ENCODE measurements at places on chromosomes 4 and X. TPM values are rescaled to one million over a fixed set of nuclear protein-coding genes. Genes with fewer than 3 reads are reported as not detected.

The IRF2 gene
- polyA plus RNA-seq: 28.9 TPM

DNA sequence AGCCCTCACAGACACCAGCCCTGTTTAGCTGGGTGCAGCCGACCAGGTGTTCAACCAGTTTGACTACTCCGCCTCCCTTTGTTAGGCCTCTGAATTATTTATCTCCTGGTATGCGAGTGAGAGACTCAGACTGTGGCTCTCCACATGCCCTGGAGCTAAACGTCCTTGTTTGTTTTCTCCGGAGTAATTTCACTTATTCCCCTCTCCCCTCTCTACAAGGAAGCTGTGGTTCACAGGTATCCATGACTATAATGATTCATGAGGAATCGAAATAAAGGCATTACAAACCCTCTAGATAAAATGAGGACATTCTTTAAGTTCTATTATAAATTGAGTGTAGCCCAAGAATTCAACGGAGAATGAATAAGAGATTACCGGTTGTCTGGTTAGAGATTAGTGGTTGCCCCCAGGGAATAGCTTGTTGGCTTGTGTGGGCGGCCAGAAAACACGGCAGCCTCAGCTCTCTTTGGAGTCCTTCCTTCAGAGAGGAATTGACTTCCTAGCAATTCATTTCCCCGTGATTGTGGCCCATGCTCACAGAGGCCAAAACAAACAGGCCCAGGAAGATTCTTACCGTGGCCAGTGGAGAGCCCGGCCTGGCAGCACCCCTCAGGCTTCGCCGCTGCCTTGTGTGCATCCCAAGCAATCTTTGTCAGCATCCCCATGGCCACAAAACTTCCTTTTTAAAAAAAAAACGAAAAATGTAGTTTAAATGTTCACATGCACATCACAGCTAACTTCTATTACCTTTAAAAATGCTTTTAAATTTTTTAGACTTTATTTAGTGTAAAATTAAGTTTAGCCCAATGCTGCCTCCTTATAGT is 60.2 kb upstream of the CBR4 start:
- no peak for DNase-seq

DNA sequence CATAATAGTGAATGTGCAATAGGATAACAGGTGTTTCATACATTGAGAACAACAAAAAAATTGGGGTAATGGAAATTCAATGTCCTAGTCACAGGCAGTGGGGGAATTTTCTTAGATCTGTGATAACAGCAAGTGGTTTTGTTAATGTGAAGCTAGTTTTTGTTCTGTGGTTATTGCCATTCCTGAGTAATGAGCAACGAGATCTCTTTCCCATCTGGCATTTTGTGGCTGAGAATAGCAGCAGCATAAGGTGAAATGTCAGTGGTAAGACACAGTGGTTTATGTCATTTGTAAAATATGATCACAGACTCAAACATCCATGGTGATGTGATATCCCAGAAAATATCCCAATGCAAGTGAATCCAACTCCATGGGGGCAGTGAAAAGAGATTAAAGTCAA is 497.5 kb downstream of the KCNIP4 start:
- no peak for DNase-seq

The TGIF2LX gene
- polyA plus RNA-seq: not detected

DNA sequence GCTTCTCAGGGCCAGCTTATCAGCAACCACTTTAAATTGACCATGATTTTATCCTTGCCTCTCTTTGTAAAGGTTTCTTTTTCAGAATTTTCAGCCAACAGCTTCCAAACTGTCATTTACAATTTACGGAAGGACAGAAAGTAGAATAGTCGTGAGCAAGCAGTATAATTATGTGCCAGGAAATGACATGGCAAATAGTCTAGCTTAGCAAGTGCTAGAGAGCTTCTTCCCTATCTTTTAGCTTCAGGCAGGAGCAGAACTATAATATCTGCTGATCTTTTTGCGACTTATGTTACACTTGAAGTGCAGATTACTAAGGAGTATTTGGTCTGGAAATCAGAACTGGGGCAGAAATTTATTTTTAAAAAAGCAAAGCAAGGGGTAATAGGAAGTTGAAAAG is 123.0 kb upstream of the AP1S2 start:
- no peak for DNase-seq

DNA sequence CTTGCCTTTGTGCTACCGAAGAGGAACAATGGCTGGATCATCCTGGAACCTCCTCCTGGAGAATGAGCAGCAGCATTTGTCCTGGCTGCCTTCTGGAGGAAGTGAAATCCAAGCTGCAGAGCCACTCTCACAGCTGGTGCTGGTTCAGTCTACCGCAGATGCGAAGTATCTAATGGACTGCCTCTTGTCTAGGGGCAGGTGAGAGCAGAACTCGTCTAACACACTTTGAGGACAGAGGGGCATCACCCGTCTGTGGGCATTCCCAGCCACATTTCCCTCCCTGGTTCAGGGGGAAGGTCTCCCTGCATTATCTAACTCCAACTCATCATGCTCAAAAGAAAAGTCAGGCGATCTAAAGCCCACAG is 338.2 kb upstream of the GATB start:
- no peak for DNase-seq

- DNase-seq: no peak
Observed at GRCh38 chrX:9401051-9401450, 63.8 kb upstream of the TBL1X start.

The PABPC1L2A gene
- polyA plus RNA-seq: not detected

DNA sequence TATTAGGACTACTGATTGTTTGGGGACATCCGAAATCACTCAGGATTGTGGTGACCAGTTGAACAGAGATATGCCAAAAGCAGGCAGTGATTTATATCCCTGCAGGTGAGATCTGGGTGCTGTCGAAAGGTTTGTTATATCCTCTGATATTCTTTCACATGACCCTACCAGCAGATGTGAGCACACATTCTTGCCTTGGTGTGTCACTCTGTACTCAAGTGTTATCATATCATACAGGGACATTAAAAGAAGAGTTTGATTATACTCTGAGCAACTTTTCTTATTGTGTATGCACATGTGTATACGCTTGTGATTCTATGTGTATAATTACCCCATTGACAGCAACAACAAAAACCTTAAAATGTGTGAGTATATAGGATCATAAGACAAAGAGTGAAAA is 381.2 kb upstream of the IGFBP7 start:
- no peak for DNase-seq

- DNase-seq: no peak
Observed at GRCh38 chr4:560731-561291, 15.3 kb downstream of the TMEM271 start.

The RRH gene
- 0.03 TPM for polyA plus RNA-seq

DNA sequence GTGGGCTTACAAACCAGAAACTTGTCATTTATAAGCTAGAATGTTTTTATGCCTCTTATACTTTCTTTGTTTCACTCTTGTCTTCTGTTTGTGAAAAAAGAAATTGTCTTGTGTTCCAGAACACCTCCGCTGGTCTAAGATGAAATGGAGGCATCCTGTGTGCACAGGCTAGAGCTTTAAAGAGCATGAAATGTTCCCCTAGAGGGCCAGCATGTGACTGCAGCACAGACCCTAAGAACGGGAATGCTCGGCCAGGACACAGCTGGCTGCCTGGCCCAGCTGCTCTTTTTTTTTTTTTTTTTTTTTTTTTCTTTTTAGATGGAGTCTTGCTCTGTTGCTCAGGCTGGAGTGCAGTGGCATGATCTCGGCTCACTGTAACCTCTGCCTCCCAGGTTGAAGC is 33.6 kb downstream of the SETD7 start:
- no peak for DNase-seq

GRCh38 chrX:17521871-17522693 is 147.1 kb downstream of the NHS start:
- DNase-seq: no peak

DNA sequence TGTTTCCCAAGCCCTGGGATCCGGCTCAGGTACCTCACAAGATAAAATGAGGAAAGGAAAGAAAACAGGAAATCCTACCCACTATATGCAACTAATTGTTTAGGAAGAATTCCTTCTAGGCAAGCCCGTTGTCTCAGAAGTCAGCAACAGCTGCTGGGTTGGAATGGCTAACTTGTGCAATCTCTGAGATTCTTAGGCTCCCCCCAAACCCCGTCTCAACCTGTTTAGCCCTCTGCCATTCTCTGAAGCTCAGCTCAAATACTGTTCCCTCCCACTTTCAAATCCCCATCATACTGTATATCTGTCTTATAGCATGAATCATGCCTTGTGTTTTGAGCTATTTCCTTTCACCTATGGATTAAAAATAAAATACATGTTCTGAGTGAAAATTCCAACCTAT is 28.9 kb downstream of the STARD8 start:
- DNase-seq: no peak

- DNase-seq: no peak
Observed at GRCh38 chr4:142581881-142582280, 264.2 kb downstream of the INPP4B start.

DNA sequence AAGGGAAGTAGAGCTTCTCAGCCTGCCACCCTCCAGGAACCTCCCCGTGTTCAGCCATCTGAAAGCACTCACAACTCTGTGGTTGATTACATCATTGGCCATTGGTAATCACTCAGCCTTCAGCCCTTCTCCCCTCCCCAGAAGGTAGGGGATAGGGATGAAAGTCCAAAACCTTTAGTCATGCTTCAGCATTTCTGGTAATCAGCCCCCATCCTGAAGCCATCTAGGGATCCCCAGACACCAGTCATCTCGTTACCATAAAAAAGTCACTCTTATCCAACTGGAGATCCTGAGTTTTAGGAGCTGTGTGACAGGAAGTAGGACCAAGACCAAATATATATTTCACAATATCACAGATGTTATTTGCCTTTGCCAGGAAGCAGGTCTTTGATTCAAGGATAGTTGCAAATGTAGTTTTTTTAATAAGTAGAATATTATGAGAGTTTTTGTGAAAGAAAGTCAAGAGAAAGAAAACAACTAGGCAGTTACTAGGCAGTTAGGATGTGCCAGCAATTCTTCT is 364.6 kb upstream of the NOCT start:
- no peak for DNase-seq

DNA sequence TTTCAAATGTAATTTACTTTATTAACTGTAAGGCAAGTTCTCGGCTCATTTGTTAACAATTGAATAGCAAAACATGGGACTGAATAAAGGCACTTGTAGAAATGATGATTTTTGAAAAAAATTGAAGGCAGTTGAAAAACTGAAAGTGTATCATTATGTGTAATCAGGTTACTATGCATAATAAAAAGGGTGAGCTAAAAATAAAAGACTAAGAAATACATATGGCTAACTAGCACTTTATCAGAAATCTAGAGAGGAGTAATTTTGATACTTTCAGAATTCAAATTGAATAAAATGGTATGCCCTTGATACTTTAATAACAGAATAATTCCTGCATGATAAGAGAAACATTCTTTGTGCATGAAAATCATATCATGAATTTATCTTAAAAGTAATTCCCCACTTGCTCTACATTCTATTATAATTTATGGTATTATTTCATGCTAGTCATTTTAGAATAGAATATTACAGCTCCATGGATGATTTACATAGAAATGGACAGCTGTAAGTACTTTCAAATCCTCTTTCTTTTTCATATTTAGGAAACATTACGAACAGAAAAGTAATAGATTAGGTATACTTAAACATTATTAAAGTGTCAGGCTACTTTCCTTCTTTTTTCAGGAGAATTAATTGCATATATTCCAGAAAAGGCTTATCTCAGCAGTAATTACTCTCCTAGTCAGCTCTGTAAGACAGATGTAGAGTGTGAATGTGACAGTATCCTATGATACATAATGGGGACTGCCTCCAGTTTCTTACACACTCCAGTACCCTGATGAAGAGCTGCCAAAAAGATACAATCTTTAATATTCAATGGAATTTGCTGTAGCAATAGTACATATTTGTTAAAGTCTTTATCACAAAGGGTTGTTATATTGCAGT is 697.3 kb downstream of the CCSER1 start:
- no peak for DNase-seq

The OTUD6A gene
- not detected for polyA plus RNA-seq

DNA sequence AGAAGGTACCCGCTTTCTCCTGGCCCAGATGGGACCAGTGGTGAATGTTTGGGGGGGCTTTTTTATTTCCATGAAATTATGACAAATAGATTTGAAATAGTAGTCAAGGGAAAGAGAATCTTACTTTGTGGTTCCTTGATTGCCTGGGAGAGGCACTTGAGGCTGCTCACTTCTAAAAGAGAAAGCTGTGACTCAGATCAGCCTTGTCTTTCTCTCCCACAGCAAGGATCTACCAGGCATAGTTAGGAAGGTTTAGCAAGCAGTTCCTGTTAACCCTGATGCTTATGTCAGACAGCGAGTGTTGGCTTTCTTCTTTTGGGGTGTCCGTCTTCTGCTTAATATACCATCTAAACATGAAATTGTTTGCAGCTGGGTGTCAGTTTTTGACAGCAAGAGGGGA is 114.5 kb downstream of the TSPAN7 start:
- DNase-seq: no peak

The RHOH gene
- polyA plus RNA-seq: 0.13 TPM

- no peak for DNase-seq
Observed at GRCh38 chrX:141669689-141670088, 28.9 kb downstream of the SPANXD start.

The VSIG4 gene
- 5.8 TPM for polyA plus RNA-seq

The ETDB gene
- polyA plus RNA-seq: not detected

- DNase-seq: no peak
Observed at GRCh38 chrX:9535101-9535500, 70.2 kb downstream of the TBL1X start.

The RS1 gene
- not detected for polyA plus RNA-seq

DNA sequence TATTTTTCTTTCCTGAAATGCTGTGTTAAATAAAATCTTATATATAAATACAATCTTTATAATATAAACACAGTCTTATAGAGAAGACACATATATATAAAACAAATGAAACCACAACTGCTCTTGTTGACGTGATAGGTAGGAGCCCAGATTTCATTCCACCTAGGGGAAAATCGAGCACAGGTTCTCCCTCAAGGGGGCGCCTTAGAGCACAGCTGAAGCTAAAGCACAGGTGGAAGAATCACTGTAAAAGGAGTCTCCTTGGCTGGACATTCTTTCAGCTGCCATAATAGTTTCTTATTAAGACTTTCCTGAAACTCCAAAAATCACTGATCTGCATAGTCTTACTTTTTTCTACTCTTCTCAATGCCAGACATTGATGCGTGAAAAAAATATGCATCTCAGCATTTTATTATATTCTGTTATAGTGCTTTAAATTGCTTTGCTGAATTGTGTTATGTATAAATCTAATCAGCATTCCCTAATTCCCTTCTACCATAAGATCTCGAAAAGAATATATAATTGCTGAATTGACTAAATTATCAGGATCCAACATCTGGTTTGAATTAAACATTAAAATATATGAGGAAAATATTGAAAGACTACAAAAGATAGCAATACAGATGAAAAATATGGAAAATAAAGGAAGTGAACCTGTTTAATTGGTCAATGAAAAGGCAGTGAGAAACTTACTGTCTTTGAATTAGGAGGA is 25.5 kb upstream of the RXFP1 start:
- peak; percentile 7 for DNase-seq

GRCh38 chr4:113189546-113189945 is 140.1 kb downstream of the ANK2 start:
- no peak for DNase-seq

All from psoas muscle (tissue), 8 donors.